Aortic smooth muscle cell (primary cell): ENCODE measurements at places on chromosomes 1 and 21. TPM values are rescaled to one million over a fixed set of nuclear protein-coding genes. Genes with fewer than 3 reads are reported as not detected.

Gene ERICH3
- not detected in 2 replicates for total RNA-seq

Gene C1orf87
- not detected in 2 replicates for total RNA-seq

Gene AVPR1B
- not detected in 2 replicates for total RNA-seq

Gene C4BPB
- total RNA-seq, result not detected in 2 replicates

Gene ASCL5
- total RNA-seq, result not detected in 2 replicates

Gene AIRE
- under 0.01 TPM in 1 of 2 replicates, not detected in the other for total RNA-seq
